ENCODE measurements at places on chromosomes 3 and 15.

GRCh38 chr3:181716966-181717365, 5.2 kb downstream of the SOX2 start:
- DNase-seq = no peak

- no peak for DNase-seq
Observed at GRCh38 chr3:168989396-168989795, 674.1 kb downstream of the MECOM start.

DNA sequence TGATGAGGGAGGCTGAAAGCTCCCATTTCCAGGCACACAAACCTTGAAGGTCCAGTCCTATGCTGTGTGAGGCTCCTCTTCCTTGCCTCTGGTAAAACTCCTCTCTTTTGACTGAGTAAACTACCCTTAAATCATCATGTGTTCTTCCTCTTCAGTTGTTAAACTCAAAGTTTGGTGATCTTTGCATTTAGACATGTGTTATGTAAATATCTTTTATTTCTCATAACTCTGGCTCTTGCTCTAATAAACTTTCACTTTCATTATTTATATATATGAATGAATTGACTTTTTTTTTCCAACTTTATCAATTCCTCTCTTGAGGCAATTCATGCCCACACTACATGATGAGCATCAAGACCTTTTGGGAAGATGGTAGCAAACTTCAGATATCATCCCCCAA, 26.6 kb downstream of the SUCNR1 start:
- DNase-seq = no peak

- DNase-seq = no peak
Observed at GRCh38 chr15:73139744-73140553, 87.7 kb downstream of the NEO1 start.

GRCh38 chr3:23202203-23202920, 765 bp upstream of the UBE2E2 start:
- DNase-seq = no peak

DNA sequence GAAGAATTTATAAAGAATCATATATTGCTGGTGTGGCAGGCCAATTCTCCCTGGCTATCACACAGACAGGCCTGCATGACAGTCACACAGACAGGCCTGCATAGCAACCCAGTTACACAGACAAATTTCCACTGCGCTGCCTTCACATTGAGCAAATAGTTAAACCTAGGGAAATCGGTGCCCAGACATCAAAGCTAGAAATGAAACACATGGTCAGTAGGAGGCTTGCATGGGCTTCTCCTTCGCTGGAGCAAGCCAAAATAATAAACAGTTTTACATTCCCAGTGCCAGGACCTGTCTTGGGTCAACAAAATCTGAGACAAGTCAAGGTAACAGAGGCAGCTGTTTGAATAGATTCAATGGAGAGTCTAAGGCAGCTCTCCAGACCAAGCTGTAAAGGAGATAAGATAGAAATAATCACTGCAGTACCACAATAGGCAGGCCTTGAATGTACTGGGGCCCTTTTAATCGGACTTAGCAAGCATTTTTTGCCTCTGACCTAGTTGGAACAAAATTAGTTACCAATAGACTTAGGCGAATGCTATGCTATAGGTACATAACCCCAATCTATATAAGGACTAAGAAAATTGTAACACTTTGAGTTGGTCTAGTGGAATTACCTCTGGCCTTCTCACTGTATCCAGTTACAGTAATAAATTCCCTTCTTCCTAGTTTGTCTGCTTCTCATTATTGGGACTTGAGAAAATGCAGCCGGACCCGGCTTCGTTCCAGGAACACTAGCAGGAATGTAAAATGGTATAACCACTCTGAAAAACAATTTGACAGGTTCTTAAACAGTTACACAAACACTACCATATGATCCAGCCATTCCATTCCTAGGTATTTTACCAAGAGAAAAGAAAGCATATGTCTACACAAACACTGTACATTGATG, 274.7 kb upstream of the UBE2E2 start:
- DNase-seq = no peak

DNA sequence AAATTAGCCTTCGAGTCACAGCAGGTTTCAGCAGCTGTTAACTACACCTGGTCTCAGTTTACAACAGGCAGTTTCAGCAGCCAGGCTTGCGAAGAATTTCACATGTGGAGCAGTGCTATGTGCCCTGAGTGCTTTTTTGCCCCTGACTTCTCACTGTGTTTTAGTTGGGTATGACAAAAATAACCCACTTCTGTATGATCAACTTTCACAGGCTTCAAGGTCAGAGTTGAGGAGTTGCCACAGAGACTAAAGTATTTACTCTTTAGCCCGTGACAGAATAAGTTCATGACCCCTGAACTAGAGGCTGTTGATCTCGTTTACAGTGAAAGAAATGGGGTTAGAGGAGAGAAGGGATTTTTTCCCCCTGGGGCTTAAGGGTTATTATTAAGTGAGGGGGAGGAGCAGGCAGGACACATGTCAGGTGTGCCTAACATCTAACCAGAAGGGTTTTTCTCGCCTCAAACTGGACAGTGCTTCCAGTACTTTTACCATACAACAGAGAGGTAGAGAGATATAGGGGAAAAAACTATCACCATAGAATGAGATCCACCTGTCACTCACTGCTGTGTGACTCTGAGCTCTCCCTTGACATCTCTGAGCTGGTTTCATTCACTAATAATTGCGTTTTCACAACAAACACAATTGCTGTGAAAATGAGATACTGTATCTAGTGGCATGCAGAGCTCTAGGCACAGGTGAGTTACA, 14.0 kb upstream of the TOPBP1 start:
- no peak for DNase-seq

GRCh38 chr15:29883126-29883525, 60.9 kb upstream of the TJP1 start:
- no peak for DNase-seq
